T-cell (primary cell): ENCODE measurements at places on chromosomes 11 and 22. TPM values are rescaled to one million over a fixed set of nuclear protein-coding genes. Genes with fewer than 3 reads are reported as not detected.
A peak's percentile ranks its signal among the peaks of the same experiment; 100 is the strongest.

DNA sequence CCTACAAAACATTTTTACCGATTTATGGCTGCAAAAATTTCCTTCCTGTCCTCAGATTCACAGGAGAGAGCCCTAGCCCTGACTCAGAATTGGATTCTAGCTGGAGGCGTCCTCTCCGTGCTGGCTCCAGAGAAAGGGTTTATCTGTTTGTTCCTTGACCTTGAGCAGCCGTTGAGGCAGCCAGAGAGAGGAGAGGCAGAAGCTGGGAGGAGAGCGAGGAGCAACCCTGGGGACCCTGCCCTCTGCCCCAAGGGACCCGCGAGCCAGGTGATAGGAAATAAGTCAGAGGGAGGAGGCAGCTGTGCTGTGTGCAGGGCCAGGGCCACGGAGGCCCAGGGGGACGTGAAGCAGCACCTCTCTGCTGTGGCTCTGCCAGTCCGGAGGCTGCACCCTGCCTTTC, 75.6 kb downstream of the IGLL1 start:
- DNase-seq: no peak
- no peaks in the 10 kb centered on the region for H3K27me3 ChIP-seq
- H3K36me3 ChIP-seq: no peaks in the 10 kb centered on the region
- H3K4me1 ChIP-seq: no peaks in the 10 kb centered on the region
- no peak overlapping the region for H3K4me3 ChIP-seq

The GAS2L1 gene
- 0.75 TPM for total RNA-seq

DNA sequence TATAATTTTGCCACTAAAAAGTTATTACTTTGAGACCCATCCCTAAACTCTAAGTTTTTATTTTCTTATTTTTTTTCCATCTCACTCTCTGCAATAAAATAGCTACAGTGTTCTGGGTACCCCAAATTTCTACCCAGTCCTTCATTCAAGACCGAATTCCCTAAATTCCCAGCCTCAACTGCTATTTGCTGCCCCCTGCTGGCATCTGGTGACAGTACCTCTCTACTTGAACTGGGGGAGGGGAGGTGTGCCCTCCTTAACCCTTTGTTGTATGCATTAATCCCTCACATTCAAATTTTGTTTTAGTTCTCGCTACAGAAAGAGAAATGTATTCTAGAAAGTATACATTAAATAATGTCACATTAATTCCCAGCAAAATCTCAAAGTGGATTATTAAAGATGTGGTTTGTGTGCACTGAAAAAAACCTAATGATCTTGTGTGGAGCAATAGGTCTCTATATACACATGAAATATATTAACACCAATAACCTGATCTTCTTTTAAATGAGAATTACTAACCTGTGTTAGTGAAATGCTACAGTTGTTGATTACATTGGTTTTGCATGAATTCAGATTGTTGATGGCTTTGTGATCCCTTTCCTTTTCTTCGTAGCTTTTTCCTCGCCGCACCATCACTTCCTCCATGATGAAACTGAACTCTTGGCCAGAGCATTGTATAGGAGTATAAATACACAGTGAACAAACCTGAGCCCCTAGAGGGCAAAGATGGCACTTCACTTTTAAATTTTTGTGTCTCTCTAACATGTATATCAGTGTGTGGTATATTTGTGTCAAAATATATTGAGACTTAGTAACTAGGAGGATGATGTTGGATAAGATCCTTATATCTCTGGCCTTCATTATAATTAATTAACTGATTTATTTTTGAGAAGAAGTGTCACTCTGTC, 590.0 kb downstream of the METTL15 start:
- no peaks in the 10 kb centered on the region for H3K27me3 ChIP-seq
- no peak overlapping the region for H3K27ac ChIP-seq
- no peaks in the 10 kb centered on the region for H3K36me3 ChIP-seq
- DNase-seq: no peak

GRCh38 chr11:4060182-4060923, 34.2 kb upstream of the RRM1 start:
- peaks cover 4% of the 10 kb centered on the region for H3K4me1 ChIP-seq
- no peak overlapping the region for H3K4me3 ChIP-seq
- no peaks in the 10 kb centered on the region for H3K27me3 ChIP-seq
- H3K36me3 ChIP-seq: no peaks in the 10 kb centered on the region
- no peak for DNase-seq

DNA sequence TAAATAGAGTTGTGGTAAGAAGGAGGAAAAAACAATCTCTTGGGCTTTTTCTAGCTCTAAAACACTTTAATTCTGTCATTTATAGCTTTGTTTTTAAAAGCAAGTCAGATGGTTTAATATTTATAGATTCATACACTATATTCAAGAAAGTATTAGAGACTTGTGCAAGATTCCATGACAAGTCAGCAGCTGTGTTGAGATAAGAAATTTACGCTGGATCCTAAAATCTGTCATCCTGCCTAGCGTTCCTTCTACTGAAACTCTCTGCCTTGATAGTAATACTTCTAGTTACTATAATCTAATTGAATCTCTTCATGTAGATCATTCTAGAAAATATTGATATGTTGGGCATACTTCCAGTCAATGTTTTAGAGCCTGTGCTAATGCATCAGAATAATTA, 721.8 kb downstream of the CNTN5 start:
- no peaks in the 10 kb centered on the region for H3K36me3 ChIP-seq
- no peaks in the 10 kb centered on the region for H3K27me3 ChIP-seq
- H3K4me3 ChIP-seq: no peak overlapping the region
- H3K4me1 ChIP-seq: no peaks in the 10 kb centered on the region
- no peak overlapping the region for H3K27ac ChIP-seq
- no peak for DNase-seq

DNA sequence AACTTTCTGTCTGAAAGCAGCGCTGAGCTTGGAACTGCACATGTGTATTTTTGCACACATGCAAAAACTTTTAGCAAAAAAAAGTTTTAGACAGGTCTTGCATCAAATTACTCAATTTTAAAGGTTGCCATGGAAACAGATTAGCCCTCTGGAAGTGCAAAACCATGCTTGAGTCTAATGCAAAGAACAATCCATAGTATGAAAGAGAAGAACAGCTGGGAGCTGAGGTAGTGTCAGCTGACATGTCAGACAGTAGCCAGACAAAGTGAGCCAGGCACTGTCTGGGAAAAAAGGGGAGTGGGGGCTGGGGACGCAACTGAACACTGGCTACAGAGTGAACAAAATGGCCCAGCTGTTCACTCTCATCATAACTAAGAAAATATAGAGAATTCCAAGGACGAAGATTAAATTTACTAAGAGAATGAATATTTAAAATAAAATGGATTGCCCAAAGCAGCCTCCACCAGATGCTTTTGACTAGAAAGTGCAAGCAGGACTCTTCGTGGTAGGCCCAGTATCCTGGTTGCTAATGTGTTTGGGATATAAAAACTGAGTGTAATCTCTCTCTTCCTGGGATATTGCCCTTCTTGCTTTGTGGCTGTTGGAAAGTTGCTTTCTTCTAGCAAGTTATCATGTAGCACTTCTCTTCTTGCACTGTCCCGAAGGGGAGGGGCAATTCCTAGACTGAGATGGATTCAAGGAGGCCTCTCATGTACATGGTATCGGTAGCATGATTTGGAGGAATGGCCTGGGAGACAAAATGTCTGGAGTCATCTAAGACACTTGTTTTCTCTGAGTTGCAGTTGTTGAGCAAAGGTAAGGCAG, 434.1 kb upstream of the FAT3 start:
- H3K36me3 ChIP-seq: no peaks in the 10 kb centered on the region
- no peaks in the 10 kb centered on the region for H3K27me3 ChIP-seq
- no peak for DNase-seq
- H3K27ac ChIP-seq: no peak overlapping the region

DNA sequence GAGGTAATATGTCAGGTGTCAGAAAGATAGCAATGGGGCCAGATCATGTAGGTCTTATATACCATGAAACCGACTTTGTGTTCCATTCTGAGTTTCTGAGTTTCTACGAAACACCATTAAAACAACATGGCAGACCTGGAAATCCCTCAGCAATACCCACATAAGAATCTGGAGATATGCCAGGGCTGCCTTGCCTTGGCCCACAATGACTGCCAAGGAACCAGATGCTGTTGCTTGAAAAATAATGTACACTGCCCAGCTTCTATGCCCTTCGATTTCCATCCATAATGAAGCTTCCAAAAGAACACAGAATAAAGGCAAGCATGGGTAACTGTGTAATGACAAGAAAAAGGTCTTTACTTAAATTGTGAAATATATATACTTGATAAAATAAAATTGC, 277.4 kb downstream of the SOX6 start:
- no peaks in the 10 kb centered on the region for H3K27me3 ChIP-seq
- no peak overlapping the region for H3K27ac ChIP-seq

- no peaks in the 10 kb centered on the region for H3K36me3 ChIP-seq
- peak overlapping the region; percentile 51 for H3K4me3 ChIP-seq
- H3K4me1 ChIP-seq: peaks cover 45% of the 10 kb centered on the region
- peak overlapping the region; percentile 83 for H3K27ac ChIP-seq
- DNase-seq: no peak
- no peaks in the 10 kb centered on the region for H3K27me3 ChIP-seq
These were observed 533.1 kb downstream of the ETS1 start for GRCh38 chr11:128053981-128054931.

The WBP2NL gene
- total RNA-seq: 2.8 TPM

- H3K4me3 ChIP-seq: no peak overlapping the region
- H3K27ac ChIP-seq: no peak overlapping the region
- no peaks in the 10 kb centered on the region for H3K4me1 ChIP-seq
- no peaks in the 10 kb centered on the region for H3K36me3 ChIP-seq
- DNase-seq: no peak
- H3K27me3 ChIP-seq: peaks cover 2% of the 10 kb centered on the region
These were observed 16.4 kb upstream of the KCTD14 start for GRCh38 chr11:78039391-78039918.

GRCh38 chr11:129417458-129417857, 41.8 kb downstream of the BARX2 start:
- no peaks in the 10 kb centered on the region for H3K36me3 ChIP-seq
- no peaks in the 10 kb centered on the region for H3K4me1 ChIP-seq
- no peak for DNase-seq
